ENCODE measurements at places on chromosomes 3 and 15.

DNA sequence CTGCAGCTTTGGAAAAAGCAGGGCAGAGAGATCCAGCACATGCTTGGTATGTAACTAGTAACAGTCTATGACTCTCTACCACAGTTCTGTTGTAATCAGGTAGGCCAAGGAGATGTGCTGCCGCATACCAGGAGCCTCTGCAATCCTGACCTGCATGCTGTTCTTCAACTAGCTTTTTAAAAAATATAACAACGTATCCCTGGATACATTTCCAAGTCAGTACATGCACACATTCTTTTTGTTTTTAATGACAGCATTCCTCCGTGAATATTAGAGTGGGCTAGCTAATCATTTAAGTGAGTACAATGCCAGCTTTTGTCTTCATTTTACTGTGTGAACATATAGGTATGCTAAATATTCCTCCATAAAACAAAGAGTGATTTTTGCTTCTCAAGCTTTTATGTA lies 437.8 kb downstream of the RBMS3 start:
- no peak for DNase-seq

- DNase-seq: no peak
Measured at GRCh38 chr3:106183762-106184391, 315.1 kb upstream of the CBLB start.

DNA sequence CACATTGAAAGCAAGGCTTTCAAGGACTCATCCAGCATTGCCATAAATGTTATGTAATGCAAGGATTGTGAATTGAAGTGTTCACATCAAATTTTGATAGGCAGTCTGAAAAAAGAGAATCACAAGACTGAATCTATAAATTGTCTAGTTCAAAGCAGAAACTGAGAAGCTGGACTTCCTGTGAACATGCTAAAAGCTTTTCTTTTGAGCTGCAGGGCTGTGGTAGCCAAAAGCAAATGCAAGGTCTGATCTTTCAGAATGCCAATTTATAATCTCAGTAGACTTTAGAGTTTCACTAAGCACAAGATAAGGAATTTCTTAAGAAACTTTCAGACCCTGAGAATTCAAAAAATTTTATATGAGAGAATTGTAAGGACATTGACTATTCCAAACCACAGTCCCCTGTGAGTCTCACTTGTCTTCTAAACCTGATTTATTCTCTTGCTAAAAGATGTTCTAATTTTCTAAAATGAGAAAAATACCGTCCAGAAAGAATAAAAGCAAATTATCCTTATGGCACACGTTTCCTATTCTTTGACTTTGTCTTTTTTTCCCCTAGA lies 1700.3 kb downstream of the OTOL1 start:
- DNase-seq: no peak

DNA sequence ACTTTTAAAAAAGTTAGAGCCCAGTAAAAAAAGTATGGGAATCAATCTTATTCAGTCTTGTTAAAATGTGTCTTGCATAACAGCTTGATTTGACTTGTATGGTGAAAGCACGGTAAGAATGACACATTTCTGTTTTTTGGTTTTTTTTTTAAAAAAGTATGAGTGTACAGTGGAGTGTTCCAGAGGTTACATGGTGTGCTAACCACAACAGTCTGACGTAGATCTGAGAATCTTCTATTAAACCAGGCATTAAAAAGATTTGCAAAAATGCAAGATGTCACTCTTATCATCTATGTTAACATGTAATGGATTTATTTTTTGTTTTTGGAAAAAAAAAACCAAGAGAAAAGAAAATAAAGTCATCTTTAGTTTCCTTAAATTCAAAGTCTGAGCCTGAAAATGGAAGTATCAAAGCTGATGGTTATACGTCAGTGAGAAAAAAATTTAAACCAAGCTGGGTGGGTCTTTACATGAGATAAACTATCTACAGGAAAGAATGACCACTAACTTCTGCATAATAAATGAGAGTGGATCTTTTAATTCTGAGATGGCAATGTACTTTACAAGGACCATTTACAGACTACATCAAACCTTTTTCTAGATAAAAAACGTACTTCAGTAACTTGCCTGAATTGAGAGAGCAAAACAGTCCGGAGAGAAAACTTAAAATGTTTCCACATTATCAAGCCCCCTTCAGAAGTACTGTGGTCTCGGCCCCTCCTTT lies 1.6 kb downstream of the GABPB1 start:
- no peak for DNase-seq

DNA sequence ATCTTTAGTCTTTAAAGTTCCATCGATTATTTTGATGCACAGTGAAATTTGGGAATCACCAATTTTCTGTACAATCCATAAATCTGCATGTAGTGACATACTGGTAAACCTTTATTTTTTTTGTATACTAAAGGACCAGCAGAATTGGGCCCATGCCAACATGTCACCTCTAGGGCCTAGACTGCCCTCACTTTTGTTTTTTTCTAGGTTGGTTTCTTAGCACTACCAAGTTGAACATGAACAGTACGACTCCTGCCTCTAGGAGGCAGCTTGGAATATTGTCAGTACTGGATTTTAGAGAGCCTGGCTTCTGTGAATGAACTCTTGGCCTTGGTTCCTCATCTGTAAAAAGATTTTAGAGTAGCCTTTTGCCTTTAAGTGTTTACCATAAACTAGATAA lies 32.3 kb downstream of the NKIRAS1 start:
- DNase-seq: no peak

- no peak for DNase-seq
Measured at GRCh38 chr3:121545049-121545573, 677 bp downstream of the POLQ start.

- no peak for DNase-seq
Measured at GRCh38 chr3:177195242-177195991, 1.9 kb downstream of the TBL1XR1 start.

Data from stimulated activated CD4-positive, alpha-beta T cell treated with anti-CD3 and anti-CD28 coated beads, Interleukin-12 subunit alpha, Interleukin-12 subunit beta, amount 100 ng/mL, for 48 hours (primary cell).